ENCODE measurements at places on chromosomes 2 and 18.

DNA sequence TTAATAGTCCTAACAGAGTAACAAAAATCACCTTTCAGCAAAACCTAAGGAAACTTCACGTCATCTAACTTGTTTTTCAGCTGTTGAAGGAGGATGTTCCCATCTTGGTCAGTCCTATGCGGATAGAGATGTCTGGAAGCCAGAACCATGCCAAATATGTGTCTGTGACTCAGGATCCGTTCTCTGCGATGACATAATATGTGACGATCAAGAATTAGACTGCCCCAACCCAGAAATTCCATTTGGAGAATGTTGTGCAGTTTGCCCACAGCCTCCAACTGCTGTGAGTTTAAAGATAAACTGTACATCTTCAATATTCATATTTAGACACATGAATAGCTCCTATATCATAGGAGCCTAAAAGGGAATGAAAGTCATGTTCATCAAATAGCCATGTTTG is 10.5 kb downstream of the COL3A1 start:
- no peak for DNase-seq

GRCh38 chr2:2788076-2788475 is 457.0 kb upstream of the MYT1L start:
- DNase-seq, result no peak

- no peak for DNase-seq
These were observed 773.9 kb downstream of the BCL11A start for GRCh38 chr2:59779571-59779970.

DNA sequence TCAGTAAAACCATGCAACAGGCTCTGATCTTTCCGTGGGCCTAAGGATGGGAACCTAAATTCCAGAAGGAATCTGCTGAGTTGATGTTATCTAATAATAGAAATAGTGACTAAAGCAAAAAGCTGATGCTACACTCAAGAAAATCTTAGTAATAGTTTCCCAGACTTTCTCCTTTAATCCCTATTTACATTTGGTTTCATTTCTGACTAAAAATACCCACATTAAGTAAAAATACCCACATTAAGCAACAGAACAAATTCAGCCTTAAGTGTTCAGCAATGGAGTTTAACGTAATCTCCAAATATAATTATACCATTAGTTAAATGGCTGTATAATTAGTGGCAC is 50.3 kb downstream of the CCBE1 start:
- no peak for DNase-seq

DNA sequence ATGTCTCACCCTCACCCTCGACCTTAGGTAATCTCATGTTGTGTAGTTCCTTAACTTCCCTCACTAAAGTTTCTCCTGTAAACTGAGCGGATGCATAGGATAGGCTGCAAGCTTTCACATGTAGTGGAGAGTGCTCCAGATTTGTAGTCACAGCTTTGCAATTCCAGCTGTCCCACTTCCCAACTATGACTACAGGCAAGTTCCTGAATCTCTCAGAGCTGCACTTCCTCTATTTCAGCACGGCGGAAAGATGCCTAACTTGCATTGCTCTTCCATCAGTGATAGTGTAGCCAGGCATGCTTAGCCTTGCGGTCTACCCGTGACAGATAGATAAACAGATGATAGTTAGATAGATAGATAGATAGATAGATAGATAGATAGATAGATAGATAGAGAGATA is 183.1 kb upstream of the CCDC68 start:
- DNase-seq, result no peak

- DNase-seq, result no peak
These were observed 721.4 kb upstream of the CNTNAP5 start for GRCh38 chr2:123303731-123304130.

DNA sequence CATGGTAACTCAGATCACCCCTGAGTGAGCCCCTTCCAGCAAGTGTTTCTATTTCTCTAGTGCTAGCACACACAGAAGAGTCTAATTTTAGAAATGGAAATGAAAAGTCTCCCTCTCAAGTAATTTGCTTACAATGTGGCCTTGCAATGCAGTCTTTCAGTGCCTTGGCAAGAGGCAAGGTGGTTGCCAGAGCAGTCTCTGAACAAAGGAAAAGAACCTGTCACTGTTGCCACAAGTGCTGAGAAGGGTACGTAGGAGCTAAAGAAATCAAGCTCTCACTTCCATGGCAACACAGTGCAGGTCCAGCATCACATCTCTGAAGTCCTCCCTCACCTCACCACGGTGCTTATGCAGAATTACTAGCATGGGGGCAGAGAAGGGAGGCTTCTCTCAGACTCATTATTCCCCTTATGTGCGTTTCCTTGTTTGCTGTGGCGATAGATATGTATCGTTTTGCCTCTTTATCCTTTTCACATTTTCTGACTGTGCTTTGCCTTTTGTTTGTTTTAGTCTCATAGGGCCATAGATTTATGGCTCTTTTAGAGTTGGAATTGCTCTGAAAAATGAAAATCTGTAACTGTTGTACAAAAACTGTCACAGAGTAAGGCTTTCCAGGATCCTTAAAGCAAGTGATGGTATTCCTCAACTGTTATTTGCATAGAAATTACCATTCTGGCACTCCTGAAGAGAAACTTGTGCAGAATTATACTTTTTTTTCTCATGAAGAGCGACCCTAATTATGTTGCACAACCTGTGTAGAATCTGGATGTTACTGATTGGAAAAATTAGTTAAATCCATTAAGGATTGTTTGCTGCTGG is 164.8 kb downstream of the CCDC85A start:
- DNase-seq, result no peak

GRCh38 chr2:179981085-179981484 is 26.0 kb downstream of the CWC22 start:
- DNase-seq, result no peak

GRCh38 chr2:139067874-139068273 is 287.7 kb upstream of the NXPH2 start:
- DNase-seq, result no peak

DNA sequence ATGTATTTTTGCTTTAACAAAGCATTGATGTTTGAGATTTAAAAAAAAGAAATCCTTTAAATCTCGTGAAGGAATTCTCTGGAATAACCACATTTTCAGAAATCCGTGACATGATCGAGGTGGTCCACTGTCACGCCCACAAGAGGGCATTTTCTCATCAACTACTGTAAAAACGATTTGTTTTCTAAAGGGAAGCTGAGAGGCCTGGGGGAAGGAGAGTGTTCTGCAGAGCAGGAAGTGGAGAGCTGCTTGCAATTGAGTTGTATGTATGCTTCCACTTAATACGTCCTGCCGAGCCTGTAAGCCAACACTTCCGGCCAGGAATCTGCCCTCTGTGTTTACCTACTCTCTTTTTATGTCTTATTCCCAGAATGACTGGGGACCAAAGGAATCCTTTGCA is 19.4 kb downstream of the KLHL29 start:
- no peak for DNase-seq

GRCh38 chr2:213316001-213316735 is 31.9 kb downstream of the SPAG16 start:
- DNase-seq, result no peak

DNA sequence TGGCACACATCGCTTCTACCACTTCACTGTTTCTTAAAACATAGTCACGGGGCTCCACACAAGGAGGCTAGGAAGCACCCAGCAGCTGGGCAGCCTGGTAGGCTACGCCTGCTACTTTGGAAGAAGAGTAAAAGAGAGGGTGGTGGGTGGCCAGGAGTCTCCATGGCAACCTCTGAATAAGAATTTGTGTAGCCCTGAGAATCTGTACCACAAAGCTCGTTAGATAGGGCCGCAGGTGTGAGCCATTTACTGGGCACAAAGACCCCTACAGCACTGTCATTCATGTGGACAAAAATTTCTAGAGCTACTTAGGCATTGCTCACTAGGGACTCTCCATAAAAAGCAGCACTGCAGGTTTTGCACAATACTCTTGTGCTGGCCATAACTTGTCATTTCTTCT is 166.4 kb upstream of the MSH6 start:
- no peak for DNase-seq

DNA sequence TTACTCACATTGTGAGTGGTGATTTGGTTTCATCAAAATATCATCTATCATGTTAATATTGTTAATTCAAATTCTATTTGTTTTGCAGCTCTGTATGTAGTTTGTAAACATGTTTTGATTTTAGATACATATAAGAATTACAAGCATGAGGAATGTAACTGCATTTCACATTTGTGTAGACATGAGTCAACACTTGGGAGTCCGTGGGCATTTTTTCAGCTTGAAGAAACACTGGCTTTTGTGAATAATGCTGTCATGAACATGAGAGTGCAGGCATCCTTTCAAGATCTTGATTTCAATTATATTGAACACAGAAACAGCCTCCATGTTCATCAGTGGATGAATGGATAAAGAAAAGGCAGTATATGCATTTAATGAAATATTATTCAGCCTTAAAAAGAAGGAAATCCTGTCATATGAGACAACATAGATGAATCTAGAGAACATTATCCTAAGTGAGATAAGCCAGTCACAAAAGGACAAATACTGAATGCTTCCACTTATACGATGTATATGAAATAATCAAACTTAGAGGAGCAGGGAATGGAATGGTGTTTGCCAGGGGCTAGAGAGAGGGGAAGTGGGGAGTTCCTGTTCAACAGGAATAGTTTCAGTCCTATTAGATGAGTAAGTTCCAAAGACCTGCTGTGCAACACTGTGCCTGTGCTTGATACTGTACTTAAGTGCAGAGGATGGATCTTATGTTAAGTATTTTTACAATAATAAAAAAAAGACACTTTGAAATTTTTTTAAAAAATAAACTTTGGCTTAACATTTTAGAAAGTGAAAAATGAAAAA is 194.9 kb downstream of the LRATD1 start:
- DNase-seq, result no peak

DNA sequence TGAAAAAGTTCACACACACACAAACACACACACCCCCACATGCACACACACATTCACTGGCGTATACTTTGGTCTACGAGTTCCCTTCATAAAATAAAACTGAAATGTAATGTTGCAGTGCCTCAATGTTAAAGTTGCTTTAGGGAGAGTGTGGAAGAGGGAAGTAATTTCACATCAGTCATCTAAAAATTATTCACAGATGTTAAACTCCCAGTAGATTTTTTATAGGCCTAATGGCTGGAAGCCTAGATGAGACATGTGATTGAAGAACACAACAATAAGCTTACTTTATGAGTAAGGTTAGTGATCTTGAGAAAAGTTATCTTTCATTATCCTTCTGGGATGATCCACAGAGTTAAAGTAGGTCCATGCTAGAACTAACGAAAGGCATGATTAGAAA is 506.7 kb upstream of the CNTNAP5 start:
- DNase-seq, result no peak

- DNase-seq, result no peak
These were observed 150.9 kb downstream of the CD8B2 start for GRCh38 chr2:106638043-106638442.

- DNase-seq, result no peak
These were observed 17.4 kb upstream of the STON1 start for GRCh38 chr2:48512571-48512970.

GRCh38 chr18:555705-556457 is 24.3 kb upstream of the CETN1 start:
- DNase-seq, result no peak

GRCh38 chr2:144146076-144146475 is 373.8 kb downstream of the ZEB2 start:
- DNase-seq, result no peak

DNA sequence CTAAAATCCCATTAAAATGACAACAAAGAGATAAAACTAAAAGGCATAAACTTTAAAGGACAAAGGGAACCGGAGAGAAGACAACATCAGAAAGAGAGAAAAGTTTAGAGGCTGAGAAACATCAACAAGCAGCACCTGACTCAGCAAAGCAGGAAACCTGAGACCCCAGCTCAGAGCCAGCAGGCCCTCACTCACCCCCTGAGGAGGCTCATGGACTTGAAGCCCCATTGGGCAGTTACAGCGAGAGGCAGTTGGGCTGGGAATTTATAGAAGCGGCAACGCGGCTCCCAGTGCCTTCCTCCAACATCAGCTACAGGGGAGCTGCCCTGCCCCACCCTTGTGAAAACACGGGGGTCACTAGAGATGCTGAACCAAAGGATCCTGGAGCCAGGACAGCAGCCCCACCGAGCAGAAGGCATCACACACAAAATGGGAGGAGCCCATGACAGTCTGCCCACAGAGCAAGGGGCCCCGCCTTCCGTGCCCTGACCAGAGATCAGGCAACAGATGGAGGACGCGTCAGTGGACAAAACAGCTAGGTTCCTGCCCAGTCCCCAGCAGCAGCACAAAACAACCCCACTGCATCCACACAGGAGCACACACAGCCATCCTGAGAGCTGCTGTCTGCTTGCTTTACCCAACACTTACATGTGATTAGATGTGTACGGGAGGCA is 52.7 kb downstream of the CMPK2 start:
- DNase-seq, result no peak

- DNase-seq, result no peak
These were observed 34.6 kb upstream of the MAL start for GRCh38 chr2:94990956-94991355.

DNA sequence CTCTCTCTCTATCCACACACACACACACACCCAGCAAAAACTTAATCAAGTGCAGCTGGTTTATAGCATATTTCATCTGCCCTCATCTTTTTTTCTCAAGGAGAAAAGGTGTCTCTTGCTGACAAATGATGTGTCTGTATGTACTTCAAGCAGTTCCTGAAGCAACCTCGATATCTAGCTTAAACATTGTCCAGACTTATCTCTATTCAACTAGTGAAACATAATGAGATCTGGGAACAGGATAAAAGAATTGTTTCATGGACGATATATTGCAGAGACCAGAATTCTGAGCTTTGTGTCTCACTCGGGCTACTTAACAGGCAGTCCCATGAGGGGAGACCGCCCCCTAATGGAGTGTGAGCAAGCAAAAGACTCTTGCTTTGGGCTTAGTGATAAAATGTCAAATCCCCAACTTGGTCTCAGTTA is 929.2 kb upstream of the SOX11 start:
- no peak for DNase-seq

DNA sequence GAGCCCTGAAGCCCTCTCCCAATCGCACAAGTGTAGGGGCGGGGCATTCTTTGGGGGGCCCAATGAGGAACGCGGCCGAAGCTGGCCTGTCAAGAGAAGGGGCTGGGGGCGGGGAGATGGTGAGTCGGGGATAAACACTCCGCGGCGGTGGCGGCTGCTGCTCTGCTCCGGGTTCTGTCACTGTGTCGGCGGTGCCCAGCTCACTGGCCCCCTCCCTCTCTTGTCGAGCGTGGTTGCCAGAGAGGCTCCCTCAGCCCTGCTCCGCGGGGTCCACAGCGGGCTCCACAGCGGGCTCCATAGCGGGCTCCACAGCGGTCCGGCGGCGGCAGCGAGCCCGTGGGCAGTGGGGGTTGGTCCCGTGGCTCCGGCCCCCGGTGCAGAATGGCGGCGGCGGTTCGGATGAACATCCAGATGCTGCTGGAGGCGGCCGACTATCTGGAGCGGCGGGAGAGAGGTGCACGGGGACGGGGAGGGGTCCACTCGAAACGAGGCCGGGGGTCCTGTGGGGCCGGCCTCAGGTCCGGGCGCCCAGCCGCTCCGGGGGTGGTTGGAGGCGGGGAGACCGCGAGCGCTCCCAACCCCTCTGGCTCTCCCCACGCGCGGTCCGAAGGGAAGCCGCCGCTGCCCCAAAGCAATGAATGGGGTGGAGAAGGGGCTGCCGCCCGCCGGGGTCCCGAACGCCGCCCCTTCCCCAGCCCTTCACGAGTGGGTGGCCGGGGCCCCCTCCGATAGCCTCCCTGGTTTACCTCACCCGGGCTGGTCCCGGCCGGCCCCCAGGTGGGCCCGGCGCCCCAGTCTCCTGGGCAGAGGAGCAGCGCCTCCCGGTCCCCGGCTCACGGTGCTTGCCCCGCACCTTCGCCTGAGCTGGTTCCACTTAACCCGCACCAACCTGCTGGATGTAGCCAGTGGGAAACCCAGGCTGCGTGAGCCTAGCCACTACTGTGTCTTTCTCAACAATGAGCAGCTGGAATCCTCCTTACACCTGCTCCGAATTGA is at the start of gene MXD1:
MXD1 (plus strand) TSS at position 160 of the 996 bp plus-strand sequence; CDS start at position 382, 222 bp downstream.
- DNase-seq, result no peak
